ENCODE measurements at places on chromosomes 7 and 10. TPM values are rescaled to one million over a fixed set of nuclear protein-coding genes. Genes with fewer than 3 reads are reported as not detected.

DNA sequence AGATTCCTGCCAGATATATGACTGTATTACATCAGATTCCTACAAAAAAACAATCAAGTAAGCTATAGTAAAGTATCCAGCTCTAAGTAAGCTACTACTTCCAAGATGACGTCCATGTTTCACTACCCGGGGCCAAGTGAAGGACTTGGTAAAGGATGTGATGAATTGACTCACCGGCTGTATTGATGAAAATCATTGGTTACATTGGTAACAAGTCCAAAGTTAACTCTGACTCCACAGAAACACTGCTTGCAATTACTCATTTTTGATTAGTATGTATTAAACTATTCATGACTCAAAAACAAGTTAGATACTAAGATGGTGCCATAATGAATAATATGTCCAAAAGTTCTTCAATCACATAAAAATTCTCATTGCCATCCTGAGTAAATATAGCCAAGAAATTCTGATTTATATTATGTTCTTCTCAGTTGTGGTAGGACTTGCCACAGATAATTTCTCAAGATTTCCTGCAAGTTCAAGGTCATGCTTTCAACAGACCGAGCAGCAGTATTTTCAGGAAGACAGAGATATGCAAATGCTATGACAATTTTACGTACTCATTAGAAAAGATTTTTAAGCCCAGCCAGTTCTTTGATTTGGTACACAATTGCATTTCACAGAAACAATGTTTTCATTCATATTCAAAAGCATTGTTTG is 12.6 kb upstream of the DNAJC1 start:
- DNase-seq = no peak

GRCh38 chr7:47000561-47000960 is 581.4 kb downstream of the TNS3 start:
- DNase-seq = no peak

DNA sequence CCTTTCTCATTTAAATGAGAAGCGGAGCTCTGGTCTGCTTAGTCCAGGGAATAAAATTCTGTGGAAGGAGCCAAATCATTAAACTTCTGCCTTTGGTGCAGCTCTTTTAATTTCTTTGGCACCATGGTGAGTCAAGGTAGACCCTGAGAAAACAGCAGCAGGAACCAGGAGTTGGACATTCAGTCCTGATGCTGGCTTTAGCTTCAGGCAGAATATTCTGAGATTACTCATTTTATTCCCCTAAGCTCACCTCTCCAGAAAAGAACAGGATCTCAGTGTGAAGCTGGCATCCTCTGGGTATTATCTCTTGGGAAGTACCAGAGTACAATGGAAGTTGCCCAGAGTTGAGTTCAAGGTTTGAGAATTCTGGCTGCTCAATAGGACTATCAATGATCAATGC is 211.6 kb upstream of the NRP1 start:
- no peak for DNase-seq

DNA sequence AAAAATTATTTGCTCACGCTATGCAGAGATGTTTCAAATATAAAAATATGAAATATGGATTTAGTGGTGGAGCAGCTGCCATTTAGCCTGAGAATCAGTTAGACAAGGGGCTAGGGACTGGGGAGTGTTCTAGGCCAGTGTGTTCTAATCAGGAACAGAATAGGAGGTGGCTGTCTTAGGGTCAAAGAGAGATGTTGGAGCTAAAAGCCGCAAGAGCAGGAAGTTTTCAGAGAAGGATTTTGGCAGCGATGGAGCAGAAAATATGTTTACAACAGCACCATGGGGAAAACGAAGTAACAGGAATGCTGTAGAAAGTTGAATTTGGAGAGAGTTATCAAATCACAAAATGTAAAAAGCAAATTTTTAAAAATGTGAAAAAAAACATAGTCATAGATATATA is 314.0 kb upstream of the SEMA3A start:
- DNase-seq = no peak

GRCh38 chr7:103142494-103142893 is 6.4 kb downstream of the NAPEPLD start:
- DNase-seq = no peak

GRCh38 chr7:151744656-151745638 is 132.0 kb downstream of the PRKAG2 start:
- DNase-seq = peak; percentile 96

Gene CTTNBP2
- total RNA-seq = not detected

Gene SFTPA1
- total RNA-seq = not detected

Gene NOLC1
- 58.3 TPM for total RNA-seq

DNA sequence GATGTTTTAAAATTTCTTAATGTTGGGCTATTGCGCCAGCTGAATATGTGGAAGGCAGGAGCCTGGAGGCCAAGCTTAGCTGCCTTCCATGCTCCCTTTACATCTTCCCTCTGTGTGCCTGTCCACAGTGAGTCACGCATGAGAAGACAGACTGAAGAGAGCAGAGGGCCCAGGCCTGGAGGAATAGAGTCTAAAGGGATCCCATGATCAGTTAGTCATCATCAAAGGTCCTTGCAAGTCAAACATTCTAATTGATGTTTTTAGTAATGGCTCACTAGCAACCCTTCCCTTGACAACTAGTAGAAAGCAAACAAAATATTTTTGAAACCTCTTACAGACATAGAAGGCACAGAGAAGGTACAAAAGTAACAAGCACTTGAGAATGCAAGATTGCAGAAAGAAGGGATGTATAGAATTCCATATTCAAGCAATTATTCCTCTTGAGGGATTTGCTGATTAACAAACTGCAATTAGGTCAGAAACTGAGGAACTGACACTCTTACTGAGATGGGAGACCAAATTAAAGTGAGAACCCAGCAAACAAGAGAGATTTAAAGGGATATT is 30.7 kb upstream of the APBB1IP start:
- no peak for DNase-seq

Gene COL13A1
- total RNA-seq = 0.73 TPM

DNA sequence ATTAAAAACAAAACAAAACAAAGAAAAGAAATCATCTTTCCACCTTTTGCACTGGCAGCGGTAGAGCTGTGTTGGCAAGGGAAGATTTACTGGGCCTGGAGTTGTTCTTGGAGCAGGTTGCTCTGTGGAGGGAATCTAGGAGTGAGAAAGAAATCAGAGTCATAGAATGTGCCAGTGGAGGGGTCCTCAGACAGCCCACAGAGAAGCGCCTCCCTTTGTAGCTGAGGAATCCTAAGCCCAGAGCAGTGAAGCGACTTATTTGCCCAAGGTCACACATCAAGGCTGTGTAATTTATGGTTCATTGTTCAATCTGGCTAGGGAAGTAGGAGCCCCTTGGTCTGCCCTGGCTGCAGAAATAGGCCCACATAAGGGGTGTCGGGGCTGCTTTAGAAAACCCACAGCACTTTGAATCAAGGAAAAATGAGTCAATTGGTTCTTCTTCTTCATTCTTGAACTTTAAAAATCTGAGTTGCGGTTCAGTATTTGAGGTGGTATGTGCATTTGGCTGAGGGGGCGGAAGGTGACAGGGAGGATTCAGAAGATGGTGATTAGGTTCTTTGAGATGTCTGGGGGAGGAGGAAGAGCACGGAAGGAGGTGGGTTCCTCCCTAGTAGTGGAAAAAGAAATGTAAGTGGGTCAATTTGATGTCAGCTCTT is 253.7 kb downstream of the PTEN start:
- DNase-seq = no peak

DNA sequence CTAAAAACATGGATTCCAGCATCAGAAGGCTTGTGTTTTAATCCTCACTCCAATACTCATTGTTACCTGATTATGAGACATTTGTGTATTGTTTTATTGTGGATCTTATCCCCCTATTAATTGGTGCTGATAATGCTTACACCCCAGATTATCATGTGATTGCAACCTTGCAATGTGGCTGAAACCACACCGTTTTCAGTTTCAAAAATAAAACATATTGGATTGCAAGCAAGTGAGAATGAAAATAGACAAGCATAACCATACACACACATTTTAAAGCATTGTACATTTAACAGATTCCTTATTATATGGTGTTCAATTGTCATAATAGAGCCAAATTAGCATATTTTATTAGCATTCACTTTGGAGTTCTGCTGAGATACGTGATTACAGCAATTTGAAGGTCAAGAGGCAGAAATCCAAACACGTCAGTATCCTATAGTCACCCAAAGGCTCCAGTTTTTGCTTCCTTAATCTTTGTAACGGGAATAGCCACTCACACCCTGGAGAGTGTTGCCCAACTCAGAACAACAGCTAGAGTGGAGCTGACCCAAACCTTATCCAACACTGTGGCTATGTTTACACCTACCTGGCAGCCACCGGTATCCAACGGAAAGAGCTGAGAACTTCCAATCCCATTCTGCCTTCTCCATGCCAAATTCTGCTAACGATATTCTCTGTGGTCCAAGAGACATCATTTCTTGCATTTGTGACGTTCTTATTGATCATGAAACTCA is 317.1 kb upstream of the KLF6 start:
- DNase-seq = no peak

- no peak for DNase-seq
Measured at GRCh38 chr7:12229046-12229445, 18.0 kb downstream of the TMEM106B start.

Gene CPN1
- not detected for total RNA-seq

DNA sequence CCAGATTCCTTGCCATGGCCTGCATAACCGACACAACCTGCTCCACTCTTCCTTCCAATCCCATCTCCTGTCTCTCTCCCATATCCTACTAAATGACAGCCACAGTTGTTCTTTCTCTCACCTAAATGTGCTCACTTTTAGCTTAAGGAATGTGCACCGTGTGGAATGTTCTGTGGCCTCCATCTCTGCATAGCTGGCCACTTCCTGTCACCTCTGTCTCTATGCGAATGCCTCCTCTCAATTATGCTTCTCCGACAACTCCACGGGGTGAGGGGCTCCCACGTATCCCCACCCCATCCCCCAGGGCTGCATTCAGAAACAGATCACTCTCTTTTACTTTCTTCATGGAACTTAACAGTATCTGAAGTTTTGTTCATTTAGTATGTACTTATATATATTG is 110.7 kb downstream of the RAB18 start:
- no peak for DNase-seq

Gene DKK1
- total RNA-seq = 75.2 TPM

Gene OR13A1
- total RNA-seq = 0.15 TPM

- no peak for DNase-seq
Measured at GRCh38 chr7:128100949-128101713, 69.9 kb upstream of the LRRC4 start.

- DNase-seq = no peak
Measured at GRCh38 chr7:130276796-130277762, 10.4 kb downstream of the CPA2 start.

DNA sequence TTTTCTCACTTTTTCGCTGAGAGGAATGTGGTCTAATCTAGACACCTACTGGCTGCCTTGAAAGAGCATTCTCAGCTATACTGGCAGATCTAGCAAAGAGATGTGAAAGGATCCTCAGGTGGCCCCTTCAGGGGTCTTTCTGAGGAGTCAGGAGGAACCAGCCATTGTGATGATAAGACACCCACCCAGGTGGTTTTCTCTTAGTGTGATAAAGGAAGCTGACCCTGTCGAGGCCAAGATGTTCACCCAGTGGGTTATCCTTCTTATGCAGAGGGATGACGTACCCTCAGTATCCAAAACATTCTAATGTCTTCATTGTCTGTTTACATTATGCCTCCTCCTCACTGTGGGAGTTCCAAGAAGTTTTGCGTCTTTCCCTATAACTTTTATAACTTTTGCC is 98.3 kb upstream of the LRGUK start:
- no peak for DNase-seq

Gene TMEM176A
- total RNA-seq = not detected

DNA sequence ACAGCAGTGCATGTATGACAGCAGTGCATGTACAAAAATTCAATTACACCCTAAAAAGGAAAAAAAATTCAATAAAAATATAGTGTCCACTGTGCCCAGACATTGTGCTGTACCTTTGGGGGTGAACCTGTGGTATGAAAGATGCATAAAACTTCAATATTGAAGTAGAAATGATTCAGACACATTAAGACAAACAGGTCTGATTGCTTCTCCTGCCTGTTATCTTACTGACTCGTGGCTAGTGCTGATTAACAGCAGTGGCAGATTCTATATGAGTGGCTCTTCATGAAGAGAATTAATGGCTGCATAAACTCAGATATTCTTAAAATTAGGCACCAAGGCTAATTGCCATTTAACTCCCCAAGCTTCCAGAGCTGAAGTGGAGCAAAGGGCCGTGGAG is 37.9 kb downstream of the GATA3 start:
- DNase-seq = no peak

GRCh38 chr10:78045237-78045636 is 11.6 kb downstream of the RPS24 start:
- DNase-seq = no peak

Measured in PC-9 (cell line).